Left ventricle myocardium superior (tissue), 1 donor: ENCODE measurements at places on chromosomes 4 and X. TPM values are rescaled to one million over a fixed set of nuclear protein-coding genes. Genes with fewer than 3 reads are reported as not detected.

P2RY8 gene
- 2.6 TPM for total RNA-seq

TENT5D gene
- not detected for total RNA-seq

MID1IP1 gene
- 50.9 TPM for total RNA-seq

PNMA6A gene
- 1.9 TPM for total RNA-seq

UGT2B17 gene
- total RNA-seq = not detected

SGMS2 gene
- 23.1 TPM for total RNA-seq

GPRASP3 gene
- 6.3 TPM for total RNA-seq
